ENCODE measurements at places on chromosomes 1 and 21. TPM values are rescaled to one million over a fixed set of nuclear protein-coding genes. Genes with fewer than 3 reads are reported as not detected.

DNA sequence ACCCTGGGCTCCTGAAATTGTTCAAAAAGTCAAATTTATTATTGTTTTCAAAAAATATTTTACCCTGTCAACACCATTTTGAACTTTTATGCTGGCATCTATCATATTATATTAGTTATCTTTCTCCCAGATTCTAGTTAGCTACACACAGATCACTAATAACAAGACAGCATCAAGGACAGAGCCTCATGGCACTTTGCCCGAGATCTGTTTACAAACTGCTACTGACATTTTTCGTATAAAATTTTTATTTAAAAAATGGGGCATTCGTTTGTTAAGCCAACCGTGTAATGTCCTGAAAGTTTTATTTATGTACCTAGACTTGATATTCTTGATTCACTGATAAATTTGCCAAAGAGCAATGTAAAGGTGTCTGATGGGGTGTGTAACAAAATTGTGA is 78.1 kb downstream of the PLPPR5 start:
- no peak overlapping the region for H3K4me3 ChIP-seq
- H3K27ac ChIP-seq: no peak overlapping the region
- H3K27me3 ChIP-seq: no peaks in the 10 kb centered on the region
- no peak for DNase-seq

RAB7B gene
- total RNA-seq: 0.74 TPM

- no peaks in the 10 kb centered on the region for H3K36me3 ChIP-seq
- peak; percentile 86 for DNase-seq
- H3K4me1 ChIP-seq: peaks cover 6% of the 10 kb centered on the region
- H3K4me3 ChIP-seq: peak overlapping the region; percentile 88
Measured at GRCh38 chr1:109546311-109547109, 1.9 kb upstream of the GNAI3 start.

DNA sequence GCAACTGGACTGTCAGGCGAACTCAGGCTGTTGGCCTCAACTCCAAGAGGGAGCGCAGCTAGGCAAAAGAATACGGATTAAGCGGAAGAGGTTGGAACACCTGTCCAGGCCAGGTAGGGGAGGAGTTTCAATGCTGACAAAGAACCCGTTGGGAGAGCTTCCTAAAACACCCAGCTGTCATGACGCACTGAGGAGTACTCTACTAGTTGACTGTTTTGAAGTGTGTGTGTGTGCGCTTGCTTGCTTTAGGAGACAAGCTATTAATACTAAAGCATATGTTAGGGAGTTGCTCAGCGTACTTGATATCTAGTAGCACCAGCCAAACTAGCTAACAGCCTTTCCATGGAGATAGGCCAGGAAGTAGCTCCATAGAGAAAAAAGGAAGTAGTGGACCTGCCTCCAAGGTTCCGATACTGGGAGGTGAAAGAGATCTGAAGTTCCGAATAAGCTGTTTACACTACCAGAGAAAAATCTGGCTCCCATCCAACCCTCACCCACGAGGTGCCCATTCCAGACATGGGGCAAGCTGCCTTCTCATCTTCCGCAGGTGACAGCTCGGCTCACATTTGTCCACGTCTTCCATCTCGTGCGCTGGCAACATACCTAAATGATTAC is 974 bp upstream of the FNBP1L start:
- no peaks in the 10 kb centered on the region for H3K4me1 ChIP-seq
- H3K27ac ChIP-seq: peak overlapping the region; percentile 64
- H3K4me3 ChIP-seq: peak overlapping the region; percentile 92

DNA sequence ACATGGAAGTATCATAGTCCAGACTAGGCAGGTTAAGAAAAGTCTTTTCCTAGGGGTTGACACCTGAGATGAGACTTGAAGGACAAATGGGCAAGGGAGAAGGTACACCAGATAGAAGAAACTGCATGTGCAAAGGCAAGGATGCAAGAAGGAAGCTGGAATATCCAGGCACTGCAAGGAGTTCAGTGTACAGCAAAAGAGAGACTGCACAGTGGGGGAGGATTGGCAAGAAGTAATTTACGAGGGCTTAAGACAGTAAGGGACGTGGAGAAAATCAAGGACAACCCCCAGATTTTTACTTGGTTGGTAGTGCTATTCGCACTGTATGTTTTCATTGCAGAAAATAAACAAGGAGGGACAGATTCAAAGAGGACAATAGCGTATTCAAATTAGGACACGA is 58.5 kb downstream of the DNM3 start:
- H3K27ac ChIP-seq: no peak overlapping the region
- H3K4me1 ChIP-seq: no peaks in the 10 kb centered on the region
- no peak for DNase-seq
- H3K36me3 ChIP-seq: no peaks in the 10 kb centered on the region
- H3K4me3 ChIP-seq: no peak overlapping the region
- H3K27me3 ChIP-seq: no peaks in the 10 kb centered on the region

NUAK2 gene
- total RNA-seq: 1.9 TPM

PALMD gene
- total RNA-seq: 19.4 TPM

FCRL3 gene
- total RNA-seq: 0.60 TPM

- H3K36me3 ChIP-seq: no peaks in the 10 kb centered on the region
- DNase-seq: no peak
- H3K4me1 ChIP-seq: no peaks in the 10 kb centered on the region
- no peaks in the 10 kb centered on the region for H3K27me3 ChIP-seq
- H3K27ac ChIP-seq: no peak overlapping the region
Measured at GRCh38 chr1:217674028-217674729, 43.0 kb downstream of the SPATA17 start.

NBPF15 gene
- 19.8 TPM for total RNA-seq

DNA sequence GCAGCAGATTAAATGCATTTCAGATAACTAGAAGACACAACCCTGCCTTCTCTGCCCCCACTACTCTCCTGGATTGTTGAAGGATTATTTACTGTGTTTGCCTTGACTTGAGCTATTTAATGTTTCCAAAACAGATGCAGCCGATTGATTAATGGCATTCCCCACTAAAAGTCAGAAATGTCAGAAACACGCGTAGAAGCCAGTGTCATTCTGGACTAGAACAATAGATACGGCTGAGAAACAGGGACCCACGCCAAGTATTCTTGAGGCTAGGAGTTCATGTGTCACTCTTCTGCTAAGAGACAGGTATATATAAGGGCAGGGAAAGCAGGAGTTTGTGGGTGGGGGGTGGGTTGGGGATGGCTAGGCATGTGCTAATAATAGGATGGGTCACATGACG is 366.7 kb upstream of the PROX1 start:
- no peak overlapping the region for H3K4me3 ChIP-seq
- no peaks in the 10 kb centered on the region for H3K4me1 ChIP-seq
- H3K27me3 ChIP-seq: no peaks in the 10 kb centered on the region
- no peak for DNase-seq
- no peaks in the 10 kb centered on the region for H3K36me3 ChIP-seq

DNA sequence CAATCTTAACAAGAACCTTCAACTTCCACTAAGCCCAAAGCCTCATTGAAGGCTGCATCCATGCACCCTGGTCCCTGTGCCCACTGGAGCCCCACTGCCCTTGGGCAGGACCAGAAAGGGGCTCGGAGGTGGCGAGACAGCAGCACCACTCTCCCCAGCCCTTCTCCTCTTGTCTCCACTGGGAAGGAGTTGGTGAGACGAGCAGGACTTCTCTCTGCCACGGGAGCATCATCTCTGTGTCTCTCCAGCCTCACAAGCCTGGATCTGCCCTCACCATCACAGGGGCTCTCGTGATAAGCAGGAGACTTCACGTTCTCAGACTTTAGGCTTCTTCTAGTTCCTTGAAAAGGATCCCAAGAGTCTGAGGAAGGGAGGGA is 7.2 kb upstream of the ETV3L start:
- H3K36me3 ChIP-seq: no peaks in the 10 kb centered on the region
- DNase-seq: no peak
- no peaks in the 10 kb centered on the region for H3K4me1 ChIP-seq
- peaks cover 14% of the 10 kb centered on the region for H3K27me3 ChIP-seq
- no peak overlapping the region for H3K4me3 ChIP-seq
- no peak overlapping the region for H3K27ac ChIP-seq

DNA sequence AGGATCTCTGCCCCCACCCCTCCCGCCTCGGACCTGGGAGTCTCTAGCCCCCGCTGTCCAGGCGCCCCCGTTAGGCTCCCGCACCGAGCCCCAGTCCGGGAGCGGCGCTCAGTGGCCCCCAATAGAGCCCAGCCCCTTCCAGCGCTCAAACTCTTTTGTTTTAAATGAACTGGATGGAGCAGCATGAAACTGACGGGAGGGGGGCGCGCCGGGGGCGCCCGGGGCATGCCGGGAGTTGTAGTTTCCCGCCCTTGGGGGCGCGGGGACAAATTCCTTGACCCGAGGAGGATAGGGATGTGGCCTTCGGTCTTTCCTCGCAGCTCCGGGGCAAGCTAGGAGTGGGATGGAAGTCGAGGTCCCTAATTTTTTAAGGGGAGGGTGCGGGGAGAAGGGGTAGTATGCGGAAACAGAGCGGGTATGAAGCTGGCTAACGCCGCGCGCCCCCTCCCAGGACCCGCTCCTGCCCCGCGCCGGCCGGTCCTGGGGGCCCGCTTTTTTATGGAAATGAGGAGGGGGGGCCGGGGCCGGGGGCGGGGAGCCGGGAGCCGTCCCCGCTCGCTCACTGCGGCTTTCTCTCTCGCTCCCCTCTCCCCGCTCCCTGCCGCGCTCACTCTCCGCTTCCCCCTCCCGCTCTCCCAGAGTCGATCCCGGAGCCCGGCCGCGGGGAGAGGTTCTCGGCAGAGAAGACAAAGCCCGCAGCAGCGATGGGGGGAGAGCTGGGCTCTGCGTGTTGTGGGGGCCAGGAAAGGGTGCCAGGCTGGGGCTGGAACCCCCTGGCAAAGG is at the start of gene MEX3A:
TSS of gene MEX3A (minus strand) at position 157 of the 783 bp plus-strand sequence. CDS start 467 bp downstream, outside the sequence.
- no peaks in the 10 kb centered on the region for H3K36me3 ChIP-seq
- H3K4me1 ChIP-seq: peaks cover 15% of the 10 kb centered on the region
- H3K27ac ChIP-seq: peak within 1 kb of the TSS; percentile 43
- peak; percentile 80 for DNase-seq
- H3K27me3 ChIP-seq: no peaks in the 10 kb centered on the region

DNA sequence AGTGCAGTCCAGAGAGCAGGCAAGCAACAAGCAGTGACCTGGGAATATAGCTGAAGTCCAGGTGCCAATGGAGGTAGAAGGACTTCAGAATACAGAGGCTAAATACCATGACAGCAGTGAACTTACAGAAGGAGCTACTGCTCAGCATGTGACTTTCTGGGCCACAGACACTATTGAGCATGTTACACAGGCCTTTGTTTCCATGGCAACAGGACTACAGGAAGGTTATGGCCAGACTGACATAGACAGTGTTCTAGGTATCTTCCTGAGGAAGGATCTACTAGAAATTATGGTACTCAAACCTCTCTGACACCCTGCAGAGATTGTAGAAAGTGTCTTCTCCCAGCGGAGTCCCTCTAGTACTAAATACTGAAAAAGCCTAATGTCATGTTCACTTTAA is 11.0 kb downstream of the OR2M5 start:
- DNase-seq: no peak
- H3K4me3 ChIP-seq: no peak overlapping the region
- no peaks in the 10 kb centered on the region for H3K4me1 ChIP-seq
- no peaks in the 10 kb centered on the region for H3K27me3 ChIP-seq
